Activated naive CD8-positive, alpha-beta T cell treated with anti-CD3 and anti-CD28 coated beads for 36 hours (primary cell): ENCODE measurements at places on chromosomes 2 and 18. TPM values are rescaled to one million over a fixed set of nuclear protein-coding genes. Genes with fewer than 3 reads are reported as not detected.

The HK2 gene
- total RNA-seq: 102 TPM

The RESP18 gene
- total RNA-seq: not detected

- no peak for DNase-seq
- no peaks in the 10 kb centered on the region for H3K4me1 ChIP-seq
- peaks cover 13% of the 10 kb centered on the region for H3K27me3 ChIP-seq
- H3K36me3 ChIP-seq: no peaks in the 10 kb centered on the region
Measured at GRCh38 chr18:37502036-37502435, 63.6 kb downstream of the CELF4 start.

The CHAC2 gene
- 29.6 TPM for total RNA-seq

The GIGYF2 gene
- 45.7 TPM for total RNA-seq

- peaks cover 2% of the 10 kb centered on the region for H3K4me1 ChIP-seq
- DNase-seq: no peak
- peaks cover 4% of the 10 kb centered on the region for H3K27me3 ChIP-seq
- no peaks in the 10 kb centered on the region for H3K36me3 ChIP-seq
Measured at GRCh38 chr18:10659000-10659399, 133.2 kb downstream of the NAPG start.

The IL1B gene
- total RNA-seq: not detected

The GNAL gene
- 0.04 TPM for total RNA-seq

GRCh38 chr18:21958263-21958662 is 211.1 kb upstream of the GATA6 start:
- no peak overlapping the region for H3K27ac ChIP-seq
- H3K4me3 ChIP-seq: no peak overlapping the region
- DNase-seq: no peak
- H3K27me3 ChIP-seq: peaks cover 24% of the 10 kb centered on the region
- H3K36me3 ChIP-seq: no peaks in the 10 kb centered on the region
- peaks cover 1% of the 10 kb centered on the region for H3K4me1 ChIP-seq

DNA sequence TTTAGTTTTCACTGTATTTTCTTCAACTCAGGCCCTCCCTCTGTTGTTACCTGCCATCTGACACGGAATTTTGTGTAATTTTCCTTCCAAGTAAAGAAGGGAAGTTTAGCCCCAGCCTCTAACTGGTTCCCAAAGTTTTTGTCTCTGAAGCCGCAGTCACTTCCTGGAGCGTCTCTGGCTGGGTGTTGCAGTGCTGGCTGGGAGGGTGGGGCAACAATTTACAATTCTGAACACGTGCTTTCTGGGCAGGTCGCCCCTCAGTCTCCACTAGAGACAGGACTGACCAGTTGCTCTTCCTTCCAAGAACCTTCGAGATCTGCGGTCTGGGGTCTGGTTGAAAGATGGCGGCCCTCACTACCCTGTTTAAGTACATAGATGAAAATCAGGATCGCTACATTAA is 3.5 kb downstream of the CNDP2 start:
- peak; percentile 65 for DNase-seq
- no peaks in the 10 kb centered on the region for H3K27me3 ChIP-seq
- H3K4me3 ChIP-seq: peak overlapping the region; percentile 98
- peaks cover 40% of the 10 kb centered on the region for H3K4me1 ChIP-seq

GRCh38 chr18:41756141-41756540 is 198.9 kb upstream of the PIK3C3 start:
- no peak overlapping the region for H3K4me3 ChIP-seq
- H3K27me3 ChIP-seq: no peaks in the 10 kb centered on the region
- H3K4me1 ChIP-seq: no peaks in the 10 kb centered on the region
- no peak for DNase-seq

DNA sequence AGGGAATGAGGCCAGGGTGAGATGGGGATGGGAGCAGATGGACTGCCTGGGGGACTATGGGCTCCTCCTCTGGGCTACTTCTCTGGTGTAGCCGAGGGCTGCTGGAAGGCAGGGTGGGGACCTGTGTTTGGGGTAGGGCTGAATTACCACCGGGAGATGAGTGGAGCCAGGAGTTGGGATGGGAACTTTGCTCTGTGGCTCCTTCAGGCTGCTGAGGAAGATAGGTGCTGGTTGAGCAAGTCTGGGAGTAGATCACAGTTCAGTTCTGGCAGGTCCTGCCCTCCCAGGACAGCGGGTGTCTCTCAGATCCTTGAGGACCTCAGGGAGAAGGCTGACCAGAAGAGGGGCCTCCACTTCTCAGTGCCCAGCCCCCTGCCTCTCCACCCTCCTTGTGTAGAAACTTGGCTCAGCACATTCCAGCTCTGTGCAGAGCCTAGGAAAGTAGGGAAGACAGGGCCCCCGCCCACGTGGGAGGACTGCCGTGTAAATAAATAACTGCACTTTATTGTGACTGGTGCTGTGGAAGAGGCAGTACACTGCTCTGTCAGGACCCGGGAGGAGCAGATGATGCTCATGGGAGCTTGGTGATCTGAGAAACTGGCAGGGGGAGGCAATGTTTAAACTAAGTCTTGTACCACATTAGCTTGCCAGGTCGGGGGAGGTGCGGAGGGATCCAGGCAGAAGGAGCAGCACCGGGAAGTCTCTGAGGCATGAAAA is 15.3 kb downstream of the TET3 start:
- H3K27ac ChIP-seq: no peak overlapping the region
- H3K27me3 ChIP-seq: no peaks in the 10 kb centered on the region

GRCh38 chr2:96502891-96503636 is 2.1 kb downstream of the NEURL3 start:
- peaks cover 14% of the 10 kb centered on the region for H3K4me1 ChIP-seq
- H3K27me3 ChIP-seq: peaks cover 6% of the 10 kb centered on the region

The FBLN7 gene
- 8.8 TPM for total RNA-seq

GRCh38 chr2:54962935-54963440 is 87.3 kb downstream of the RTN4 start:
- DNase-seq: no peak
- H3K36me3 ChIP-seq: peaks cover 18% of the 10 kb centered on the region
- H3K27ac ChIP-seq: no peak overlapping the region
- no peaks in the 10 kb centered on the region for H3K27me3 ChIP-seq
- peaks cover 18% of the 10 kb centered on the region for H3K4me1 ChIP-seq

The SLC11A1 gene
- 0.08 TPM for total RNA-seq

The BCL11A gene
- total RNA-seq: 1.8 TPM

GRCh38 chr2:40384233-40384632 is 67.7 kb downstream of the SLC8A1 start:
- no peak for DNase-seq
- no peak overlapping the region for H3K27ac ChIP-seq
- H3K4me3 ChIP-seq: no peak overlapping the region
- no peaks in the 10 kb centered on the region for H3K4me1 ChIP-seq

DNA sequence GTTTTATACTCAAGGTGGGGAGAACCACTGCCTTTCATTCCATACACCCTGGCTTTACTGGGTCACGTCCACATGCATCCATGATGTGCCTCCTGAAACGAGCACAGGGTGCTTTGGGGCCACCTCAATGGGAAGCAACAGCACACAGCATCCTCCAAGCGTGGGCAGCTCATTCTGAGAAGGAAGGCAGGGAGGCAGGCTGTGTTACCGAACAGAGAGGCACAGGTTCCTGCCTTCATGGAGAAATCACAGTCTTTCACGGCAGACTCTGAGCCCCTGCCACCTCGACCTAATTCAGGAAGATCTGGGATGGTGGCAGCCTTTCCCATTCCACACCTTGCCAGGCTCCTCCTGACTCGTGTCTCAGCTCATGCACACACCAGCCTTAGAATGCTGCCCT is 130.1 kb downstream of the GBX2 start:
- no peaks in the 10 kb centered on the region for H3K36me3 ChIP-seq
- no peak overlapping the region for H3K4me3 ChIP-seq
- DNase-seq: no peak
- no peaks in the 10 kb centered on the region for H3K27me3 ChIP-seq
- no peak overlapping the region for H3K27ac ChIP-seq

The LYPD1 gene
- total RNA-seq: not detected

GRCh38 chr18:79632765-79633164 is 46.8 kb upstream of the CTDP1 start:
- H3K4me1 ChIP-seq: peaks cover 7% of the 10 kb centered on the region
- no peak overlapping the region for H3K4me3 ChIP-seq

The TACR1 gene
- not detected for total RNA-seq

DNA sequence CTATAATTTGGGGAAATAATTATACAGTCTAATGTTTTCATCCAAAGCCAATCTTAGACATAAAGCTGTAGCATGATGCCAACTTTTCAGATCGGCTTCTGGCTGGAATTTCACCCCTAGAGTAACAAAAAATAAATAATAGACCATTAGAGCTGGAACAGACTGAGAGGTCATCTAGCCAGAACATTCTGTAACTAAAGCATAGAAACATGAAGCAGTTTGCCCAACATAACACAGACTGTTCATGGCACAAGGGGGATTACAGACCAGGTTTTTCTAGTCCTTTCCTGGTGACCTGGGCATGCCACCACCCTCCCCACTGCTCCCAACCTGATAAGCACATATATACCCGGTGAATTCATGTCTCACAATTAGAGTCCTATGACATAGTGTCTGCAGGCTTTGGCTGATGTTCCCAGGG is 116.4 kb upstream of the PPP1CB start:
- peaks cover 18% of the 10 kb centered on the region for H3K4me1 ChIP-seq
- no peaks in the 10 kb centered on the region for H3K27me3 ChIP-seq
- no peaks in the 10 kb centered on the region for H3K36me3 ChIP-seq
- H3K4me3 ChIP-seq: no peak overlapping the region
- H3K27ac ChIP-seq: no peak overlapping the region

DNA sequence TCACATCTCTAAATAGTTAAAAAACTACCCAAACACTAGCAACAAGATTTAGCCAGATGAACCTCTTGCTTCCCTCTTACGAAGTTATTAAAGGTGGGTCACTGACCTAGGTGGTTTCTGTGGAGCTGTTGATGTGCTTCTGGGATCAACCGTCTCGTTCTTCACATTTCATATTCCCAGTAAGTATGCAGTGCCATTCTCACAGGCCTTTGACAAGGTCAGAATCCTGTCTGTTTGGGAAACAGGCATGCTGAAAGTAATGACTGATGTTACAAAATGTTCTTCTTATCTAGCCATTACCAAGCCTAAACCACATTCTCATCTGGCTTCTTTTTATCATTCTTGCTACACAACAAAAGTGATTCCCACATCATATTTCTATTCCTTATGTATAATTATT is 70.3 kb downstream of the WDR7 start:
- H3K27me3 ChIP-seq: no peaks in the 10 kb centered on the region
- H3K4me3 ChIP-seq: no peak overlapping the region

- peaks cover 3% of the 10 kb centered on the region for H3K4me1 ChIP-seq
- DNase-seq: no peak
- peaks cover 40% of the 10 kb centered on the region for H3K27me3 ChIP-seq
- no peaks in the 10 kb centered on the region for H3K36me3 ChIP-seq
Measured at GRCh38 chr2:176585291-176585690, 316.0 kb downstream of the MTX2 start.

The GALNT14 gene
- 2.1 TPM for total RNA-seq

- no peak for DNase-seq
- no peaks in the 10 kb centered on the region for H3K4me1 ChIP-seq
- no peaks in the 10 kb centered on the region for H3K27me3 ChIP-seq
- H3K36me3 ChIP-seq: peaks cover 9% of the 10 kb centered on the region
Measured at GRCh38 chr18:56952026-56952425, 194.9 kb upstream of the BOD1L2 start.

The SPRED2 gene
- 9.5 TPM for total RNA-seq

The DTNA gene
- total RNA-seq: 0.66 TPM

DNA sequence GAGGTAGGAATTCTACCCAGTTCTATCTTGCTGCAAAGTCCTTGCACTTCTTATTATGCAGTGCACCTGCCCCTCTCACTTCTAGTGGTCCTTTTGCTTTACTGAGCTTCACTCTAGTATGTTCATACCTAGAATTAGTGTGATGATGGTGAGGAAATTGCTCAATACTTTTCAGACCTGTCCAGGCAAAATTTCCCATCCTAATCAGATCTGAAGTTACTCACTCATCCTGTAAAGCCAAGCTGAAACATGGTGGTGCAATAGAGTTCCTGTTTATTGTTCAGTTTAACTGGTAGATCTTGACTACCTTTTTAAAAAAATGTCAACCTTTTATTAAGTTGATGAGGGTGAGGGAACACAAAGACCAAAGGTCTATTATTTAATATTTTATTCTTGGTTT is 12.6 kb upstream of the FIGN start:
- no peak overlapping the region for H3K27ac ChIP-seq
- H3K36me3 ChIP-seq: no peaks in the 10 kb centered on the region
- no peak overlapping the region for H3K4me3 ChIP-seq
- no peak for DNase-seq
- no peaks in the 10 kb centered on the region for H3K27me3 ChIP-seq

DNA sequence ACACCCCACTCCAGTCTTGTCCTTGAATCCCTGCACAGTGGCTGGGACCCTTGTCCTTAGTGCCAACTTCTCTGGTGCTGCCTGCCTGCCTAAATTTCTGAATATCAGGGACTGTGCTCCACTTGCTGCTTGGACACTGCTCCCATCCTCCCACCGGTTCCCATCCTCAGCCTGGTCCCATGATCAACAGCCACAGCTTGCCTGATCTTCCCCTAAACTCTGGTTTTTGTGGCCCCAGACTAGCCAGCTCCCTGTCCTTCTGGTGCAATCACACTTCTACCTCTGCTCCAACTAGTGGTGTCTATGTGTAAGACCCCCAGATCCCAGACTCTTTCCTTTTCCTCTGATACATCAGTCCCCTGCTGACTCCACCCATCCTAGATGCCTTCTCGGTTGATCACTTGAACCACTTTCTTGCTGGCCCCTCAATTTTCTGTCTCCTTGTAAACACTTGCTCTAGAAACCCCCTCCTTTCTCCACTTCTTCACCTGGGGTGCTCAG is 37.2 kb upstream of the POLE4 start:
- peaks cover 12% of the 10 kb centered on the region for H3K27me3 ChIP-seq
- no peaks in the 10 kb centered on the region for H3K4me1 ChIP-seq
- DNase-seq: no peak
- no peaks in the 10 kb centered on the region for H3K36me3 ChIP-seq

The GKN1 gene
- total RNA-seq: not detected

The BOK gene
- not detected for total RNA-seq

GRCh38 chr2:150320608-150321007 is 166.9 kb downstream of the RND3 start:
- no peak overlapping the region for H3K4me3 ChIP-seq
- no peaks in the 10 kb centered on the region for H3K4me1 ChIP-seq
- H3K36me3 ChIP-seq: no peaks in the 10 kb centered on the region
- DNase-seq: no peak
- H3K27me3 ChIP-seq: no peaks in the 10 kb centered on the region

The MEP1B gene
- not detected for total RNA-seq

DNA sequence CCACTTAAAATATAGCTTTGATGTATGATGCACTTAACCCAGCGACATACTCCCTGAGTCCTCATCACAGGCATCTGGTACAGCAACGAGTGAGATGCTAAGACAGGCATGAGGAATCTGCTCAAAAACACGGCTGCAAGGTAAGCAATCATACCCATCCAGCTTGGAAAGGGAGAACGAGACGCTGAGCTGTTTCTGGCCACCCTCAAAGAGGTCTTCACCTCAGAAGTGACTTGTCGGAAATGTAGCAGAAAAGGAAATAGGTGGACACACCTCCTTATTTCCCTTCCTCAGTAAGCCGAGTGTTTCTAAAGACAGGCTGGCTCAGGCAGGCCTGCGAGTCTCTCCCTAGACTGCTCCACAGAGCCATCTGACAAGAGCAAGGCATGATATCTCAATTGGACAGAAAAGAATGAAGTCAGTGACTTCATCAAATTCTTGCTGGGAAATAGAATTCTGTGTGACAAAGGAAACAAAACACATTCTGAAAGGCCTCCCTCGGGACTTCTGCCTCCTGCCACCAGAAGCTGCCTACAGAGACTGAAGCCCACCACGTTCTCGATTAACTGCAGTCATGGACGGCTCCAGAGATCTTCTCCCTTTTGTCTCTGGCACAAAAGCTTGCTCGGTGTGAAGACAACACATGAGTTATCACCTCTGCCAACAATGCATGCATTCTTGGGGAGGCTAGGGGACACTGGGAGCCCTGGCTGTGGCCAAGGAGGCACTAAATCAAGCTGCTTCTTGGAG is 84.3 kb downstream of the UXS1 start:
- H3K27ac ChIP-seq: no peak overlapping the region
- peaks cover 4% of the 10 kb centered on the region for H3K36me3 ChIP-seq
- H3K27me3 ChIP-seq: no peaks in the 10 kb centered on the region
- DNase-seq: no peak
- peaks cover 16% of the 10 kb centered on the region for H3K4me1 ChIP-seq
